ENCODE measurements at places on chromosomes 11 and 22. TPM values are rescaled to one million over a fixed set of nuclear protein-coding genes. Genes with fewer than 3 reads are reported as not detected.

DNA sequence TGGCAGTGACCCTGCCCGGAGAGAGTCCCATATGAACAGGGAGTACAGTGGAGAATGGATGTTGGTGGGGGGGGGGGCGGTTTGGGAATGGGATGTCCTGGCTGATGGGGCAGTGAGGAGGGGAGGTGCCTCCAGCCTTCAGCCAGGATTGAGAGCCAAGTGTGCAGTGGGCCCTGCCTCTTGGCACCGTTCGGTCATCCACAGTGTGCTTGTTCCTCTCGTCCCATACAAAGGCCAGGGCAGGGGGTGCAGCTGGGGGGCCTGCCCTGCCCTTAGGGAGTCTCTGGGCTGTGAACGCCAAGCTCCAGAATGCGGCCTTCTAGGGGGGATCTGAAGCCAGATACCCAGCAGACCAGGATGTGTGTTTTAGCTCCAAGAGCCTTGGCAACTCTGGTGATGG is 34.0 kb downstream of the KCNC1 start:
- no peaks in the 10 kb centered on the region for H3K36me3 ChIP-seq
- no peak overlapping the region for H3K4me3 ChIP-seq
- DNase-seq, result no peak

- H3K4me3 ChIP-seq, result no peak overlapping the region
- peak overlapping the region; percentile 46 for H3K27ac ChIP-seq
- peaks cover 23% of the 10 kb centered on the region for H3K36me3 ChIP-seq
- H3K27me3 ChIP-seq, result no peaks in the 10 kb centered on the region
- no peak for DNase-seq
- peaks cover 52% of the 10 kb centered on the region for H3K4me1 ChIP-seq
Measured at GRCh38 chr11:61962213-61963015, 5.0 kb downstream of the FTH1 start.

DNA sequence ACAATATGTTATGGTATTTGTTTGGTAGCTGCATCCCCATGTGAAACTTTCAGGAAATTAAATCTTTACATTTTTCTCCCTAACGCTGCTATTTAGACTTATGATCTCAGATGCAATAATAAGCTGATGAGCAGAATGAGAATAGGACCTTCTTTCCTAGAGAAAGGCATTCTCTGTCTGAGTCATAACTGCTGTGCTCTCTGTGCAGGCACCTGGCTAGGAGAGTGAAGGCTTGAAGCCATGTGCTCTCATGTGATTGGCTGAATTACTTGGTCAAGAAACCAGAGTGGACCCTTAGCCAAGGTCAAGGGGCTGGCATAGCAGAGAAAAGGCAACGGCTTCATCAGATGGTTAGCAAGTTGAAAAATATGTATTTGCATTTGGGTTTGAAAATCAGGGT is 185.0 kb downstream of the ADAMTS15 start:
- no peak overlapping the region for H3K27ac ChIP-seq
- DNase-seq, result no peak
- H3K4me3 ChIP-seq, result no peak overlapping the region
- H3K36me3 ChIP-seq, result no peaks in the 10 kb centered on the region
- peaks cover 28% of the 10 kb centered on the region for H3K4me1 ChIP-seq

- H3K27me3 ChIP-seq, result no peaks in the 10 kb centered on the region
- H3K4me3 ChIP-seq, result no peak overlapping the region
- H3K27ac ChIP-seq, result no peak overlapping the region
- H3K36me3 ChIP-seq, result no peaks in the 10 kb centered on the region
- no peak for DNase-seq
- peaks cover 25% of the 10 kb centered on the region for H3K4me1 ChIP-seq
Measured at GRCh38 chr22:26586556-26587325, 3.2 kb downstream of the TPST2 start.

GRCh38 chr11:112797648-112798293 is 163.4 kb upstream of the NCAM1 start:
- H3K36me3 ChIP-seq, result no peaks in the 10 kb centered on the region
- no peaks in the 10 kb centered on the region for H3K27me3 ChIP-seq

GRCh38 chr11:36034551-36035331 is 90.9 kb downstream of the LDLRAD3 start:
- no peak for DNase-seq
- H3K27me3 ChIP-seq, result no peaks in the 10 kb centered on the region
- no peak overlapping the region for H3K4me3 ChIP-seq

DNA sequence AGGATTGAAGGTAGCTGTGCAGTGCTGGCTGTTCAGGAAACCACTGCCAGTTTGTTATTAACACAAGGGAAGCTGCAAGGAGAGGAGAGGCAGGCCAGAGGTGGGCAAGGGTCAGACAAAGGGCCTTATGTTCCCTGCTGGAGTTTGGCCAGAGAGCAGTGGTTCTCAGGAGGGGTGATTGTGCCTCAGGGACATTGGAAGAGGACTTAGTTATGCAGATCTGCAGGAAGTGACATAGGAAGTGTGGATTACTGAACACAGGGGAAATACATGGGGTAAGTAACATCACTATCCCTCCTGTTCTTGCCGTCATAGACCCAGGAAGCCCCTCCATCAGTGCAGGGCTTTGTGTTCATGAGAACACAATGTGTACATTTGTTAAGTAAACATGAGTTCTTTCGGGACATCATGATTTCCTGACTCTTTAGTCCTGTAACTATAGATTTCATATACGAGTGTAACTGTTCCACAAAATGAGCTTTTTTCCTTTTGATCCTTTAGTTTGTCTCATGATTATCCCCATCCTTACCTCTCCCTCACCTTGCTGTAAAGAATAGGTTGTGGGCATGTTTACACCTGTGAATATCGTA is 5.9 kb downstream of the SRRD start:
- peaks cover 61% of the 10 kb centered on the region for H3K36me3 ChIP-seq
- H3K27ac ChIP-seq, result peak overlapping the region; percentile 73
- DNase-seq, result peak; percentile 71
- no peak overlapping the region for H3K4me3 ChIP-seq
- H3K4me1 ChIP-seq, result peaks cover 45% of the 10 kb centered on the region

GRCh38 chr11:85109141-85109540 is 518.0 kb downstream of the DLG2 start:
- no peaks in the 10 kb centered on the region for H3K27me3 ChIP-seq
- H3K4me1 ChIP-seq, result no peaks in the 10 kb centered on the region
- no peaks in the 10 kb centered on the region for H3K36me3 ChIP-seq
- no peak for DNase-seq
- no peak overlapping the region for H3K4me3 ChIP-seq

DNA sequence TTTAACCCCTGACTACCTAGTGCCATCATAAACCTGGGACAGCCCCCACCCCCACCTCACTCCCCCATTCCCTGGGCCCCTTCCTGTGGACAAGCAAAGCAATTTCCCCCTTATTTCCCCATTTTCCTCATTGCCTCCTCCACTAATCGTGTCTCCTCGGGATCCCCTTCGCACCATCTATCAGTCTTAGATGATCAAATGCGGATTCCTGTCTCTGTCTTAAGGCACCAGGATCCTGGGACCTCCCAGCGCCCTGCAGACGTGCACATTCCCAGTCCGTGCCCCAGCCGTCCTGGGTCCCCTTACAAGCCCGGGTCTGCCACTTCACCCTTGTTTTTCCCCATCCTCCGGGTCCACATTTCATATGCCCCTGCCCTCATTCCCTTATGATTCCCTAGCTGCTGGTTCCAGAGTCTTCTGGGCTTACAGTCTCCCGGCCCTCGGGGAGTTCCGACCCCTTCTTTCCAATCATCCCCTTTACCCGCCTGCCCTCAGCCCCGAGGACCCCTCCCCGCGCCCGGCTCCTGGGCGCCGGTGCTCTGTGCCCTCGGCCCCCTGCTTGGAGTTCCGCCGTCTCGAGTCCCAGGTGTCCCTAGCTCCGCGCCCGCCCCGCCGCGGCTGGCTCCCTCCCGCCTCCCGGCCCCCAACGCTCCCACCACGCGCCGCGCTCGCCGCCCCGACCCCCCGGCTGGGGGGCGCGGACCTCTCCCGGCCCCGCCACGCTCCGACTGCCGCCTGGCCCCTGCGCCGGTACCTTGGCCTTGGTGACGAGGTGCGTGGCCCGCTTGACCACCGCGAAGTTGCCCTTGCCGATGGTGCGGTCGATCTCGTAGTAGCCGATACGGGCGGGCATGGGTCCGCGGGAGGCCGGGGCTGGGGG is 599 bp downstream of the SIK3 start:
- peaks cover 62% of the 10 kb centered on the region for H3K4me1 ChIP-seq
- H3K27me3 ChIP-seq, result no peaks in the 10 kb centered on the region
- no peaks in the 10 kb centered on the region for H3K36me3 ChIP-seq
- peak overlapping the region; percentile 80 for H3K27ac ChIP-seq
- peak overlapping the region; percentile 89 for H3K4me3 ChIP-seq

DNA sequence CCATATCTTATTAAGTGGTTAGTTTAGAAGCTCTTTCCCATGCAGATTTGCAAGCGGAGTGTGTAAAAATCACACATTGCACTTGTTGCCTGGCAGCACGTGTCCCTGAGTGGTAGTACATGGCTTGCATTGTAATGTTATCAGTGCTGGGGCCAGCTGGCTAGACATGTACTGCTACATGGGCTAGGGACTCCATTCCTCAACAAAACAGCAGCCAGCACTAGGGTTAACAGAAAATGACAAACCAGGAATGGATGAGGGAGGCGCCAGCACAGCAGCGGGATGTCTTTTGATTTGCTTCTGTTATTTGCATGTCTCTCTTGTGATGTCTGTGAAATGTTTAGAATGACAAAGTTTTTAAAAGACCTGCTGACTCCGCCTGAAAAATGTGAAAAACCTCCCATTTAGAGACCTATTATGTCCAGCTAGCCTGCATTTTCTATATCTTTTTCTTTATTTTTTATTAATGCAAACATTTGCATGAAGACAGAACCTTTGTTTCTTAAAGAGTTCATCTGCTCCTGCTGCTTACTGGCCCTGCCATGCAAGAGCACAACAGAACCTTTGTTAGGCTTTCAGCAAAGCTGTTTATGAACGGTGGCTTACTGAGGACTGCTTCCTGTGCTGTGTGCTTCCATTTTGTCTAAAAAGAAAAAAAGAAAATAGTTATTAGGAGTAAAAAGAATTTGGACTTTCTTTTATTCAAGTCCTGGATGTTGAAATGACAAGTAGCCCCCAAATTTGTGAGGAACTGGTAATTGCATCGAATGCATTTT is 40.7 kb downstream of the CSTPP1 start:
- H3K27ac ChIP-seq, result peak overlapping the region; percentile 64
- peak; percentile 81 for DNase-seq
- H3K4me3 ChIP-seq, result peak overlapping the region; percentile 8
- H3K36me3 ChIP-seq, result no peaks in the 10 kb centered on the region

GRCh38 chr11:69406060-69406459 is 75.4 kb upstream of the LINC01488 start:
- no peaks in the 10 kb centered on the region for H3K4me1 ChIP-seq
- H3K36me3 ChIP-seq, result no peaks in the 10 kb centered on the region
- no peaks in the 10 kb centered on the region for H3K27me3 ChIP-seq
- H3K27ac ChIP-seq, result no peak overlapping the region

The MS4A3 gene
- total RNA-seq, result not detected

All from HepG2 (cell line).